ENCODE measurements at places on chromosomes 6 and 20.

DNA sequence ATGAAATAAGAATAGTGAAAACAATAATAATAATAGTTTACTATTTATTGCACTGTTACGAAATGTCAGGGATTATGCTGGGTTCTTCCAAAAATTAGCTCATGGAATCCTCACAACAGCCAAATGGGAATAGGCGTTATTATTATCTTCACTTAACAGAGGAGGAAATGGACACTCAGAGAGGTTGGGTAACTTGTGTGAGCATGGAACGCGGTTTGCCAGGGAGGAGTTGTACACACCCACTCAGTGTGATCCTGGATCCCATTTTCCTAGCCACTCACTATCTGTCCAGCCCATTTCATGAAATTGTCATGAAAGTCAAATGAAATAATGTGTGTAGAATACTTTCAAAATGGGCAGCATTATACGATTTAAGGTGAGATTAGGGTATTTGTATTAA lies 4.6 kb downstream of the NELFCD start:
- no peak for DNase-seq

GRCh38 chr20:62377615-62378178 lies 9.2 kb upstream of the RPS21 start:
- DNase-seq = peak; percentile 4

DNA sequence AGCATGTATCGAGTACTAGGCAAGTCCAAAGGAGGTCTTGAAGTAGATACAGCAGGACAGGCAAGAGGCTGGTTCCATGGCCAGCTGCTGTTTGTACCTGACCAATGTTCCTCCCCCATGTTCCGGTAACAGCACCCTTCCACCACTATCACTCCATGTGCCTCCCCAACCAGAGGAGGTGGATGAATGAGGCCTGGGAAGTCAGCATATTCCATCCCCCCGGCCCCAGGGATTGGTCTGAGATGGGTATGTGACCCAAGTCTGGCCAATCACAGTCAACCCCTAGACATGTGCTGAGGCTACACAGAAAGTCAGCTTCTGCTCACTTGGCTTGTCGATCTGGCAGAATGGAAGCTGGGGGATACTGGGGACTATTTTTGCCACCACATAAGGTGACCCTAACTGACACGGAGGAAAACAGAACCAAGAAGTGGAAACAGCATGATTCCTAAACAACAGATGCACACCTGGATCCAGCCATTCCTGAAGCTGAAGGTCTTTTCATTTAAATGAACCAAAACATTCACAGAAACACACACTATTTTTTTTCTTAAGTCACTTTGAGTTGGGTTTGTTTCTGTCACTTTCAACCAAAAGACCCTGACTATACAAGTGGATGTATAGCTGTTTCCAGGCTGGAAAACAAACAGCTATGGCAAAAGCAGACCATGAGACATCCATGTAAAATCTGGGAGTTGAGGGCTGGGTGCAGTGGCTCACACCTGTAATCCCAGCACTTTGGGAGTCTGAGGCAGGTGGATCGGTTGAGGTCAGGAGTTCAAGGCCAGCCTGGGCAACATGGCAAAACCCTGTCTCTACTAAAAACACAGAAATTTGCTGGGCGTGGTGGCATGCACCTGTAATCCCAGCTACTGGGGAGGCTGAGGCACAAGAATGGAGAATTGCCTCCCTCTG lies 70.4 kb upstream of the PTPN1 start:
- DNase-seq = no peak

DNA sequence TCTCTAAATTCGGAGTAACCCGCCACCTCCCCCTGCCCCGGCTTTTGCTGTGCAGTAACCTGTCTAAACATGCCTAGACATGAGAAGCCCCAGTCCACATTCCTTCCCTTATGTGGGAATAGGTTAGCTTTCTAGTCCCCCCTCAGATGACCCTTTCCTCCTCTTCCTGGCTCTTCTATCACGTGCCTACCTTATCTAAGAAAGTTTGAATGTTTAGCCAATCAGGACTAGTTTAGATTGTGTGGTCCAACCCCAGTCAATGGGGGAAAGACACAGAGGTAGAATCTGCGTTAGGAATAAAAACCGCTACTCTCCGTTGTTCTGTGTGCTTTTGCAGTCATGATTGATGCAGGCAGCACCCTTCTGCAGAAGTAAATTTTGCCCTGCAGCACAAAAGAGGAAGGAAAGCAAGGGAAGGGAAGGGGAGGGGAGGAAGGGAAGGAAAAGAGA lies 69.0 kb upstream of the CD93 start:
- no peak for DNase-seq

DNA sequence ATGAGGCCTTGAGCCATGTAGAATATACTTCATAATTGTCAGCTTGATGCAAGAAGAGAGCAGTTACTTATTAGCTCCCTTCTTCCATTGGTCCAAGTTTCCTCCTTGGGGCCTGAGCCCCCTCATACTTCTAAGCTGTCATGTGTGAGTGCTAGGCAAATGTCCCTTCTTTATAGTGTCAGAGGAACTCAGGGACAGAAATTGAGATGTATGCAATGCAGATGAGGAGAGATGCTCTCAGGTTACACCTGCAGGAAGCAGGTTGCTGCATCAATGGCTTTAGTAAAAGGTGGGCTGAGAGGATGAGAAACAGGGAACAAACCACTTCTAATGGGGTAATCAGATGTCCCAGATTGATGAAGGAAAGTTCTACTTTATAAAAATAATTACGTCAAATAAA lies 6.7 kb upstream of the PDSS2 start:
- no peak for DNase-seq

DNA sequence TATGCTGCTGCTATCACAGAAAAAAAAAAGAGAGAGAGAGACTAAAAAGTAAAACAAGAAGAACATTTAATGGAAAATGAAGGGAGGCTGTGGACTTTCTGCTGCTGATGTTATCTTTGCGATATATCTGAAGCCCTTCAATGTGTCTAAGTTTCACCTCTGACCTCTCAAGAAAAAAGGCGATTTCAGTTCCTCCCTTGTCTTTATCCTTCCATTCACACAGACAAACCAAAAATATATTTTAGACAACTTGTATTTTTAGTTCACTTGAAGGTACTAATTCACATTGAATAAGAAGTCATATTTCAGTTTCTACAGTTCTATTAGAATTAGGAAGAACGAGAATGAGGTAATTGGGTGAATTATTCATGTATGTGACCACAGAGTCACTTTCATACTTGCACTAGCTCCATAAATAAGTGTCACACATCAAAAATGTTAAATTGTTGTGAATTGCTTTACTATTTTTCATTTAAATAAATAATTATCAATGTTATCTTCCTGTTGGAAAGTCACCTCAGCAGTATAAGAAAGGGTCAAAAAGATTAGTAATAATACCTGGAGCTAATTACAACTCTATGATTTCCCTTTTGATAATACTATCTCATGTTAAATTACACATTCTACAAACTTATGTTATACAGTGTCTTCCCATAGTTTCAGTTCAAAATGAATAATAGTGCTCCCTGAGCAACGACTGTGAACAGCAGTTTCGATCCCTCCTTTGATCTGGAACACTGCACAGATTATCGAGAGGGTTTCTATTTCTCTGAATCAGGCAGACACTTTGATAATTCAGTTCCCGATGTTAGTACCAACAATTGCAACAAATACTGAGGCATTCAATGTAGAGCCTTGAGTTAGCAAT lies 85.2 kb upstream of the PLCB4 start:
- DNase-seq = no peak

- no peak for DNase-seq
These were observed 16.8 kb downstream of the MYLK4 start for GRCh38 chr6:2733736-2734480.

- DNase-seq = no peak
These were observed 34.5 kb upstream of the FAM83C start for GRCh38 chr20:35326740-35327073.

DNA sequence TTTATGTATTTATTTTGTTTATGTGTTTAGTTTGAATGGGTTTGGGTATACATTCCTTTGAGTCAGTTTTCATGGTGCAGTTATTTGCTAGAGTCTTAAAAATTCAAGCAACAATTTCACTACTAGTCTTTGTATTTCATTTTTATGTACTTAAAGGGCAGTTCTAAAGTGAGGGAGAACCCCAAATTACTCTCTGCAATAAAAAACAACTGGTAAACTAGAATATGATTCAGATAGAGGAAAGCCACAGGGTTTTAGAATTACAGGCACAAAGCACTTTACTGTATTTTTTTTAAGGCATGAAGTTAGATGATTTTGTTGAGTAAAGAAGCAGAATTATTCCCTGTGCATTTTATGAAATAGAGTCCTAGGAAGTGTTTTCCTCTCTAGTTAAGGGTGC lies 183.3 kb downstream of the ARID1B start:
- no peak for DNase-seq

DNA sequence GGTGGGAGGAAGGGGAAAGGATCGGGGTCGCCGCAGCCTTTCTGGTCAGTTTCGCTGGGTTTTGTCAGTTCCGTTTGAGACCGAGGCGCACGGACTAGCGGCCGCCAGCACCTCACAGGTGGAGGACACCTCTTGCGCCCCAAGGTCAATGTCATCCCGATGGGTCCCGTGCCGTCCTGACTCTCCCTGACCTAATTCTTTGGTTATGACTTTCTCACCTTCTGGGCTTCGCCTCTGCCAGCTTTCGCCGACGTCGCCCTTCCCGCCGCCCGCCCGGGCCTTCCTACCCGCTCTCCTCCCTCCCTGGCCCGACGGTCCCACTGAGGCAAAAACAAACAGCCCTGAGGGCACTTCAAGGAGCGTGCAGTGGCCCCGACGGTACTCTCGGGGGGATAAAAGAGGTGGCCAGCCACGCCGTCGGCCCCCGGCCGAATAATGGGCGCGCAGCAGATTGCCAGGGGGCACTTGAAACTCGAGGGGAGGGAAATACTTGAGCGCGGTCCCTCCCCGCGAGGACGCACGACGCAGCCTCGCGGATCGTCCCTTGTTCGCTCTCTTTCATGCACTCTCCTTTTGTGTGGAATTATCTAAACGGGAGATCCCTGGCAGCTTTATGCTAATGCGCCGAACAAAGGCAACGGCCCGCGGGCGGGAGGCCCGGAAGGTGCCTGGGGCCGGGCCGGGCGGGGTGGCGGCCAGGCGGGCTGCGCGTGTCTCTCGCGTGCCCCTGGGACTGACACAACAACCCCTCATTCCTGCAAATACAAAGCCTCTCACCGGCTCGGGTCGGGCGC lies 3.9 kb upstream of the INSM1 start:
- peak; percentile 81 for DNase-seq

GRCh38 chr20:40679184-40679583 lies 9.9 kb downstream of the MAFB start:
- peak; percentile 68 for DNase-seq

GRCh38 chr6:40903456-40903855 lies 135.6 kb downstream of the UNC5CL start:
- DNase-seq = no peak

DNA sequence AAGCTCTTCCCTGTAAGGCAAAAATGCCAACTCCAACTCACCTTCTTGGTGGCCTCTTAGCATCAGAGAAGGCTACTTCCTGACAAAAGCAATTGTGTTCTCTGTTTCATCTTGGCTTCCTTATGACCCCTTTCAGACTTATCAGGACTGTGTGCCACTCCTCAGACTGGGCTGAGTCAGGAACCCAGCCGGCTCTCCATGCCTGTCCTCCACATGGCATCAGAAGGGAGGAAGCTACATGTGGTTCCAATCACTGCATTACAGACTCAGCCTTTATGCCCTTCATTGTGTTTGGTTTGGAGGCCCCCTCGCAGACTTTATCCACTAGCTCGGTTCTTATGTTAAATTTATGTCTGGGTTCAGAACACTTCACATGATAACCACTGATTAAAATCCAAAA lies 142.5 kb downstream of the SLC24A3 start:
- DNase-seq = no peak

DNA sequence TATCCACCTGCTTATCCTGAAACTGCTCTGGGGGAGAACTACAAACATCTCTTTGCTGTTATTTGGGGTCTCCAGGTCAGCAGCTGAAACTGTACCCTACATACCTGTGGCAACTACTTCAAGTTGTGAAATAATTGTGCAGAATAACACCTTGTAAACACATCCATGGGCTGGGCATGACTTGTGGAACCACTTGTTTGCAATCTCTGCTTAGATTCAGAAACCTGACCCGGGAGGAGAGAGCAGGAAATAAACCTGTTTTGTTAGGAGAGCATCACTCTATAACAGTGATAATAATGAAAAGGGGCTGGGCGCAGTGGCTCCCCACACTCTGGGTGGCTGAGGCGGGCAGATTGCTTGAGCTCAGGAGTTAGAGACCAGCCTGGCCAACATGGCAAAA lies 183.1 kb downstream of the NFATC2 start:
- DNase-seq = no peak

DNA sequence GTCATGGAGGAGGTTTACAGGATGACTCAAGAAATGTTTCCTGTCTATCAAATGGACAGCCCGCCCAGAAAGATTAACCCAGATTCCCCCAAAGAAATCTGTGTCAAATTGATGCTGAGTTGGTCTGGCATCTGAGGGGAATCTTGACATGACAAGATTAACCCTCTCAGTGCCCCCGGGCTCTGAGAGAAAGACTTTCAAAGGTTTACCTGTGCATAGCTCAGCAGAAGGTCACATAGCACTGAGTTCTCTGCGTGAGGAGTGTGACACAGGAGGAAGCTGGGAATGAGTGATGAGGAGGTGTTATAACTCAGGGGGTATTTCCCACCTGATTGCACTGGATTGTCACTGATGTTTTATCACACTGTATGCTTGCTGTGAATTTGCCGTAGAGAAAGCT lies 601.2 kb downstream of the DHX35 start:
- DNase-seq = peak; percentile 79

DNA sequence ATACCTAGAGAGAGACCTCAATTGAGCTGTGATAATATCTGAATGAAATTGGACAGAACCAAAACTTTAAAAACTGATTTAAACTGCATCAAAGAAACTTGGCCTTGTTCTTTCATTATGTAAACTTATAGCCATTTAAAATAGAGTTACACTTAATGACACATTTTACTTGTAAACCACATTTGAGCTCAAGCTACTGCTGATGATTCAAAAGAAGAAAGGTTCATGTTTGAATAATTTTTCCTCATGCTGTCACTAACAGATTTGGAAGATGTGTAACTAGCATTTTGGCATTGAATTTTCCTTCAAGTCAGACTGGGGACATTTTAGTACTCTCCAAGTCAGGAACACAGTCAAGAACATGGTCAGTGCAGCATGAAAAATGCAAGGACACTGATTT lies 26.9 kb downstream of the POPDC3 start:
- no peak for DNase-seq

- DNase-seq = no peak
These were observed 47.6 kb upstream of the PTGIS start for GRCh38 chr20:49615401-49616153.

DNA sequence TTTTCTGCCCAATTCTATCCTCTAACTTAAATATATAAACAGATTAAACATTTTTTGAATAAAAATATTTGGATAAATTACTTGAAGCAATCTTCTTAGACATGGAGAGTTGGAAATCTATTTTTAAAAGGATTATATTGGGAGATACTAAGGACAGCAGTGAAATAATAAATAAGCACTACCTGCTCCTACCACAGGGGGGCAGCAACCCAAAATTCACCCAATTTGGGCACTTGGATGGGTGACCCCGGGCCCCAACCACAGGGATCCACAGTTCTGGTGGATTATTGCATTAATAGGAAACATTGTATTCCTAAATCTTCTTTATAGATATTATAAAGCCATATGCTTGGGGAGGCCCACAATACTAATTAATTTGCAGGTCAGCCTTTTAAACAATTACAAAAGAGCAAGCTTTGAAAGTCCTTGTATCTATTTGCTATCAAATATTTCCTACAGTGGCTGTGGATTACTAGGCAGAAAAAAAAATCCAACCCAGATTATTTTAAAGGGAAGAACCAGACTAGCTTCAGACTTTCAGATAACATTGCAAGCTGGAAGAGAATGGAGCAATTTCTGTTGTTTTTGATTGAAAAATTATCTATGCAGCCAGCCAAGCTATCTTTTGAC lies 66.4 kb upstream of the PDE10A start:
- no peak for DNase-seq
